Kasumi-1 (cell line): ENCODE measurements at places on chromosomes 4 and X.

DNA sequence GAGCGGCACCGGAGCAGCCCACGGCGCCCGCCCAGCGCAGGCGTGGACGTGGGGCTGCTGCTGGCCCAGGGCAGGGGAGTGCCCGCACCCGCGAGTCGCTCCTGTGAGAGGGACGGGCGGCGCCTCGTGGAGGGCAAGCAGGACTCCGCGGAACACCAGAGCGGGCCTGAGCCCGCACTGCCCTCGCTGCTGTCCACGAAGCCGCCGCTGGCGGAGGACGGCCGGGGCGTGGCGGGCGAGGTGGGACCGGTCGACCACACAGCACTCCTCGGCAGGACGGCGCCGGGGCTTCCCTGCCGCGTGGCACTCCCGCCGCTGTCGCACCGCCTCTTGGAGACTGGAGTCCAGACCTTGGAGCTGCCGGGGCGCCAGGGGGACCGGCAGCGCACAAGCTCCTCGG is 29.0 kb downstream of the FAM53A start:
- no peak for DNase-seq

GRCh38 chr4:147865926-147866325 is 134.0 kb downstream of the ARHGAP10 start:
- DNase-seq: no peak

GRCh38 chrX:23633834-23634580 is 33.3 kb upstream of the PRDX4 start:
- peak; percentile 3 for DNase-seq

DNA sequence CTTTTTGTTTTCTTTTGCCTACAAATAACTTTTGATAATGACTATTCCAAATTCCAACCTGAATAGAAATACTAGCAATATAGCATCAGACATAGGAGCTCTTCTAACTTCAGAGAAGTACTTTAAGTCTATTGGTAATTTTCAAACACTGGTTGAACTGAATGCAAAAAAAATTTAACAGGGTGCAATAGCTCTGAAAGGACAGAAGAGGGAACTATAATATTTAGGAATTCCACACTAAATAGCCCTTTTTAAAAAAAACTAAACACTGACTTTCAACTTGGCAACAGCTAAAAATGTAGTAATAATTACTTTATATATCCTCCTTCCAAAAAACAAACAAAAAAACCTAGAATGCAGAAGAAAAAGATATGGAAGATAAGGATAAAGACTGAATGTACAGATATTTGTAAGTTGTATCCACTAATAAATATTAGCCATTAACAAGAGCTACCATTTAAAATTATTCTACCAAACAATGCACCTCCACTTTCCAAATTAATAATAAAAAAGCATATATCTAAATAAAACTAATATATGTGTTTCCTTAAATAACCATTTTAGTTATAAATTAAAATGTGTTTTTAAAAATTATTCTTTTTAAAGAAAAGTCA is 81.4 kb downstream of the FBXW7 start:
- peak; percentile 91 for DNase-seq

DNA sequence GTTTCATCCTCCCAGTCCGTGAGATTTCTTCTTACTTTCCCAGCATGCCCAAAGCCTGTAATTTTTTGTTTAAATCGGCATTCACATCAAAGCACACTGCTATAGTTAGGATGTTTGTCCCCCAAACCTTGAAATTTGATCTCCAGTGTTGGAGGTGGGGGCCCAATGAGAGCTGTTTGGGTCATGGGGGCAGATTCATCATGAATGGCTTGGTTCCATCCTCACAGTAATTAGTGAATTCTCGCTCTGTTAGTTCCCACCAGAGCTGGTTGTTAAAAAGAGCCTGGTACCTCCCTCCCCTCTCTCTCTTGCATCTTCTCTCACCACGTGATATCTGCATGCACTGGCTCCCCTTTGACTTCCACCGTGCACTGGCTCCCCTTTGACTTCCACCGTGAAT is 40.5 kb upstream of the PGRMC2 start:
- no peak for DNase-seq

- DNase-seq: no peak
Measured at GRCh38 chr4:111813555-111814140, 331.6 kb upstream of the FAM241A start.

GRCh38 chr4:75484190-75484589 is 30.0 kb downstream of the RCHY1 start:
- DNase-seq: no peak

- DNase-seq: no peak
Measured at GRCh38 chr4:168920441-168921065, 89.5 kb downstream of the CBR4 start.

DNA sequence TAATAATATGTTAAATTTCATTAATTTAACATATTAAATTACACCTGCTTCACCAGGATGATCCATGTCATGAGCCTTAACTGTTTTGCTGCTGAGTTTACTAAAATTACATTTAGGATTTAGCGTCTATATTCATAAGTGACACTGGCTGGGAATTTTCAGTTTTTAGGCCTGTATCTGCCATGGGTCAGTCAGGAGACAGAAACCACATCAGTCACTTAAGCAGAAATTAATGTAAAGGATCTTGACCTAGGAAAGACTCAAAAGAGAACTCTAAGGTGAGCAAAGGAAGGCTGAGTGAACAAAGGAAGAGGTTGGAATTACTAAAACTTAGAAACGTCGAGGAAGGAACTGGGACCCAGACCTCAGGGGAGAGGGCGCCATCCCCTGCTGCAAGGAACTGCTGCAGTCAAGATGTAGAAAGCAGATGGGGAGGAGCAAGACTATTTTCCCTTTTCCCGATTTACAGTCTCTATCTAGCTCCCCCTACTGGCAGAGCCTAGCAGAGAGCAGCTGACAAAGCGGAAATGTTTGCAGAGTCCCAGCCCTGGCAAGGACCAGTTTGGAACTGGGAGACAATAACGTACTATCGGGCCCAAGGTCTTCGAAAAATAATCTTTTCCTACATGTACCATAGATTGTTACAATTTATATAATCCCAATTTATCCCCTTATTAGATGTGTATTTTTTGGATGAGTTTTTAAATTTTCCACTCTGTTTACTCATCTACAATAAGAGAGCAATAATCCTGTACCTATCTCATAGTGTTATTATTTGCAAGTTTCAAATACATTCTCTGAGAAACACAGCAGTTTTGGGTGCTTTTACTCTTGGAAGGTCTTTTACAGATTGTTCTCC is 22.6 kb upstream of the RBBP7 start:
- DNase-seq: peak; percentile 88

DNA sequence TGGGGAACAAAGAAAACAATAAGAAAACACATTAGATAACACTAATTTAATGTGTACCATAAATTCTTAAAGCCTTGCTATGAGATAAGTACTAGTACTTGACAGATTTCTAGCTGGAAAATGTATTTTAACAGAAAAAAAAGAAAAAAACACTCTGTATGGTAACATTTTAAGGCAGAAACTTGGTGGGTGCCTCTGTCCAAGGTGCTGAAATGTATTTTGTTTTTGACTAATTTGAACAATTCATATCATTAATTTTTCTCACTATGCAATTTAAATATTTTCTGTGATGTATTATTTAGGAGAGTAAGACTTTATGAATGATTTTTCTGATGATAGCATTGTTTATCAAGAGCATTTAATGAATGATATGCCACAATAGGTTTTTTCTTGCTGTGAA is 107.5 kb downstream of the GABRG1 start:
- peak; percentile 4 for DNase-seq
